ENCODE measurements at places on chromosomes 3 and 15.

- no peak for DNase-seq
Observed at GRCh38 chr3:56257826-56258225, 210.4 kb downstream of the ERC2 start.

DNA sequence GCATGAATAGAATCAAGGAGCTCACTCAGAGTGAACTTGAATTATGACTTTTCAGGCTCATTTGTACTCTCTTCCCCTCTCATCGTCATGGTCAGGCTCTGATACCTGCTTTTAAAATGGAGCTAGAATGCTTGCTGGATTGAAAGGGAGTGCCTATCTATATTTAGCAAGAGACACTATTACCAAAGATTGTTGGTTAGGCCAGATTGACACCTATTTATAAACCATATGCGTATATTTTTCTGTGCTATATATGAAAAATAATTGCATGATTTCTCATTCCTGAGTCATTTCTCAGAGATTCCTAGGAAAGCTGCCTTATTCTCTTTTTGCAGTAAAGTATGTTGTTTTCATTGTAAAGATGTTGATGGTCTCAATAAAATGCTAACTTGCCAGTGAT, 9.6 kb downstream of the CCNDBP1 start:
- DNase-seq: no peak

DNA sequence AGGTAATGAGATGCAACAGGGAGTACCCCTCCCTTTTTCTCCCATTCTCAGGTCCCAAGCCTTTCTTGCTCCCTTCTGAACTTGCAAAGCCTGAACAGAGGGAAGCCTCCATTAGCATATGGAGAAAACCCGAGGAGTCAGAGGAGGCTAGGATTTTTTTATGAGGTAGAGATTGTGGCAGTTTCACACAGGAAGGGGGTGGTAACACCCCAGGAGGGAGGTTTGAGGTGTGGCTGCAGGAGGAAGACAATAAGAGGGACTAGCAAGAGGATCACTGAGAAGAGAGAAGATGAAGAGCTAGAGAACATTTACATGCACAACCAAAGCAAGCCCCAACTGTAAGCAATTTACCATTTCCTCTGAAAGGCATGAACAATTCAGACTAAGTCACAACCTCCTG, 322.7 kb downstream of the SV2B start:
- DNase-seq: no peak

- no peak for DNase-seq
Observed at GRCh38 chr3:69880069-69880640, 119.4 kb upstream of the SAMMSON start.

DNA sequence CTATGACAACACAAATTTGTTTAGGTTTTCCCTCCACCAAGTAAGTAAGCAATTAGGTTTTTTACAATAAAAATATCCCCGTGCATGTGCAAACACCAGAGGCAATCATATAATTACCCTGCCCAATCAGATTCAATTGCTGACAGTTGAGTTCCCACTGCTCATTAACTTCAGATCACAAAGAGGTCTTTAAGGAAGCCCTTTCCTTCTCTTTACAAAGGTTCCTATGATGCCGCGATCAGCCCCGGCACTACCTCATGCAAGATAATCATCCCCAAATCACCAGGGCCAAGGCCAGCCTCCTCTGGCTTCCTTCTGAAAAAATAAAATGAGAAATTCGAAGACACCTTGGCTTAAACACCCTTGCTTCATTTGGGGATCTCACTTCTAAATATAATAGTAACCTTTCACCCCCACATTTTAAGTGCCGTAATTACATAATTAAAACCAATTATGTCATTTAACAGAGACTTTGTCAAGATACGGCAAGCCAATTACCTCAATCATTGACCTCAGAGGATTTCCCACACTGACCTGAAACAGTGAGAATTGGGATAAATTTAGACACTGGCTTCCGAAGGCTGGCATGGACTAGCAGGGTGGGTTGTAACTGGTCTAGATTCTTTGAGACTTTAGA, 121.3 kb upstream of the WNT5A start:
- DNase-seq: no peak

- DNase-seq: no peak
Observed at GRCh38 chr15:57686657-57687056, 19.9 kb upstream of the POLR2M start.

GRCh38 chr15:31387479-31388118, 61.0 kb downstream of the KLF13 start:
- no peak for DNase-seq

DNA sequence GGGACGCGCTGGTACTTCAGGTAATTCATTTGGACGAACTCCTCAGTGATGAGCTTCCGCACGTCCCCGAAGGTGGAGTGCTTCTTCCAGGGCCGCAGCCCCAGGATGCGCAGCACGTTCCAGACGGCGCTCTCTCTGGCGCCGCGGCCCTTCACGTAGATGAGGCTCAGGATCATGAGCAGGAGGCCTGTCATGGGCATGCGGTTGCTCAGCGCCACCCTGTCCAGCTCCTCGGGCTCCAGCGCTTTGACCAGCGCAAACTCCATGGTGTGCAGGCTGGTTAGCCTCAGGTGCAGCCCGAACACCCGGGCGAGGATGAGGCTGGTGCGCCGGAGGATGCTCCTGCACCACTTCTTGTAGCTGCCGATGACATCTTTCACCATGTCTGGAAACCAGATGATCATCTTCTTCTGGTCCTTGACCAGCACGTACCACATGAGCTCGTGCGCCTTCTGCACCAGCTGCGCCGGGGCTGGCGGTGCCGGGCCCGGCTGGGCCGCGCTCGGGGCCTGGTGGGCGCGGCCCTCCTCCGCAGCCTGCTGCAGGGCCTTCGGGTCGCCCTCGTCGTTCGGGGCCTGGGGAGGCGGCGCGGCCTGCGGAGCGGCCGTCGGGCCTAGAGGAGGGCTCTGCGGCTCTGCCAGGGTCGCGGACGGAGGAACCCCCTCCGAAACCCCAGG, 501 bp downstream of the NDN start:
- DNase-seq: no peak

- DNase-seq: no peak
Observed at GRCh38 chr15:85642065-85642692, 152.5 kb downstream of the KLHL25 start.

- DNase-seq: no peak
Observed at GRCh38 chr3:13851997-13852637, 27.8 kb downstream of the WNT7A start.

GRCh38 chr3:38843898-38844297, 27.9 kb upstream of the SCN10A start:
- no peak for DNase-seq

DNA sequence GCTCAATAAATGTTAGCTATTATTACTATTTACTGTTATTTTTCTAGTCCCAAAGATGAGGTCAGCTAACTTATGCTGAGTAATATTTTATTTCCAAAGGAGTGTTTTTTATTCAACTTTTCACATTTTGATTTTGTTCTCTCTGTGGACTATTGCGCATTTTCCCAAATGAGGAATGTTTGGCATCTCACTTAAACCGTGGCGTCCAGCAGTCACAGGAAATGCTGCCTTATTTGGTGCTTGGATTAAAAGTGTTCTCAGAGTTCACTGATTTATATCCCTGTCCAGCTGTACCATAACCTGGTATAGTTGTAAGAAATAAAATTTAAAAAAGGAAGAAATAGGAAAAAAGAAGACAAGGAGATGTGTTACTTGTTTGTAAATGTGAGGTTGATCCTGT, 166.8 kb downstream of the THSD4 start:
- DNase-seq: no peak

- DNase-seq: peak; percentile 10
Observed at GRCh38 chr15:82646250-82647044, 716 bp downstream of the CPEB1 start.

DNA sequence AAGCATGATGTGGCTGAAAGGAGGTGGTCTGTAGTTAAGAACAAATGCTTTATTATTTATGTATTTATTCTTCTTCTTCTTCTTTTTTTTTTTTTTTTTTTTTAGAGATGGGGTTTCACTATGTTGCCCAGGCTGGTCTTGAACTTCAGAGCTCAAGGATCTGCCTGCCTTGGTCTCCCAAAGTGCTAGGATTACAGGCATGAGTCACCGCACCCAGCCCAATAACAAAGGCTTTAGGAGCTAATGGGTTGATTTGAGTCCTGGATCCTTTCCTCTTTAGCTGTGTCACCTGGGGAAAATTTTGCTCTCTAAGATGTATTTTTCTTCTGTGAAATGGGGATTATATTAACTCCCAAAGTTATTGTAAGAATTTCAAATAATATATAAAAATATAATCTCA, 168.8 kb downstream of the PEX5L start:
- DNase-seq: no peak

- peak; percentile 86 for DNase-seq
Observed at GRCh38 chr15:64841344-64842095, at the start of gene PLEKHO2. Gene PLEKHO2 (plus strand): TSS chr15:64841915. CDS start chr15:64842017, 102 bp downstream.

- DNase-seq: no peak
Observed at GRCh38 chr15:40334941-40335795, 5.6 kb downstream of the CCDC9B start.

DNA sequence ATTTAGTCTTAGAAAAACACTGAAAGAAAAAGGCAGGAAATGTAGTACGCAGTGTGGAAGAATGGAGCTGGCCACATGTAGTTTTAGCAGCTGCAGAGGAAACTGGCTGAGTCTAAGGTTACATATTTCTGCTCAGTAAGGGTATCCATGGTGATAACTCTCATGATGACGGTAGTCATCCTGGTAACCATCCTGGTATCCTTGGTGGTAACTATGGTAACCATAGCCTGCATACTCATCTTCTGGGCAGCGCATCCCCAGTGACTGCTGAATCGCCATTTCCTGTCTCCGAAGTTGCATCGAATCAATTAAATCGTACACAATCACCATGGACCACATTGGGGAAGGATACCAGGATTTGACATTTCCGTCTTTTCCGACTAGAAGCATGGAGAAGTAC, 35.7 kb downstream of the CCDC80 start:
- no peak for DNase-seq

GRCh38 chr3:45506751-45507391, 87.7 kb upstream of the LIMD1 start:
- no peak for DNase-seq
